Fibroblast of the aortic adventitia (primary cell): ENCODE measurements at places on chromosomes 7 and 10.

DNA sequence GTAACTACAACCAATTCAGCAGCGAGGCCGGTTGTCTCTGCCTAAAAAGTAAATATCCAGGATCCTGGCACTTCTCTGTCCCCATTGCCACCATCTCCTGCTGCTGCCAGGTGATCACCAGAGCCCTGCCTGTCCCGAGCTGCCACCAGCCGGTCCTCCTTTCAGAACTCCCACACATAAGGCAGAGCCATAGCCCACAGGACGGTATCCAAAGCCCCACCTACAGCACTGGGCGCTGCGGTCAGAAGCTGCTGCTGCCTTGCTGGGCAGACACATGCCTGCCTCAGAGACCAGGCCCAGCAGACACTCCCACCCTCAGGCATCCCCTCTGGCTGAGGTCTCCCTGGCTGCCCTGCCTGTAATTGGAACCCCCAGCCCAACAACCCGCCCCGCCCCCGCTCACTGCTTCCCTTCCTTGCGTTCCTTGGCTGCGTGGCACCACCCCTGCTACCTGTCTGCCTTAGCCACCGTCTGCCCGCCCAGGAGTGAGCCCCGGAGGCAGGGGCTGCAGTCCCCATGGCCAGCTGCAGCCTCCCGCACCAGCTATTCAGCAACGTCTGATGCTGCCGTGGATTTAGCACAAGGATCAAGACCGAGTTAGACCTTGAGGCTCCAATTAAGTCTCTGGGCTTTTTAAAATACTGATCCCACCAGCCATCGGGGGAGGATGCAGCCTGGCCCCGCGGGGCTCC lies 100.7 kb downstream of the CYTH3 start:
- DNase-seq: no peak

GRCh38 chr7:54596747-54597146 lies 54.6 kb downstream of the VSTM2A start:
- DNase-seq: no peak

GRCh38 chr10:52883996-52884871 lies 111.7 kb upstream of the MBL2 start:
- peak; percentile 72 for DNase-seq

DNA sequence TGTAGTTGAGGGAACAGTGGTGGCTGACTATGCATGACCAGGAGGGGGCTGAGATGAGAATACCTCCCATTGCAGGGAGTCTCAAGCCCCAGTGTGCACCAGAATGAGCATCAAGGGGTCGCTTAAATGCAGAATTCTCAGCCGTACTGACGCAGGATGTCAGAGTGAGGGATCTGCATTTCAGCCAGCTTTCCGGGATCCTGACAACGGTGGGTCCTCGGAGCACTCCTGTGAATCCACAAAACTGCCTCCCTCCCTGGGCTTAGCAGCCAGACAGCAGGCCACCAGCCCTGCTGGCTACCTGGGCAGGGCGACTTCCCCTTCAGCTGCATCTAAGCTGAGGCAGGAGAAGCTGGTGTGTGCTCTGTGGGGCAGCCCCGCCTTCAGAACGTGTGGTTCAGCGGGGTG lies 21.8 kb upstream of the LOXL4 start:
- no peak for DNase-seq

GRCh38 chr7:40474790-40475680 lies 340.2 kb downstream of the SUGCT start:
- no peak for DNase-seq

- no peak for DNase-seq
Measured at GRCh38 chr10:87079106-87079836, 15.4 kb downstream of the GLUD1 start.

GRCh38 chr7:4822677-4823076 lies 39.2 kb downstream of the PAPOLB start:
- DNase-seq: no peak

DNA sequence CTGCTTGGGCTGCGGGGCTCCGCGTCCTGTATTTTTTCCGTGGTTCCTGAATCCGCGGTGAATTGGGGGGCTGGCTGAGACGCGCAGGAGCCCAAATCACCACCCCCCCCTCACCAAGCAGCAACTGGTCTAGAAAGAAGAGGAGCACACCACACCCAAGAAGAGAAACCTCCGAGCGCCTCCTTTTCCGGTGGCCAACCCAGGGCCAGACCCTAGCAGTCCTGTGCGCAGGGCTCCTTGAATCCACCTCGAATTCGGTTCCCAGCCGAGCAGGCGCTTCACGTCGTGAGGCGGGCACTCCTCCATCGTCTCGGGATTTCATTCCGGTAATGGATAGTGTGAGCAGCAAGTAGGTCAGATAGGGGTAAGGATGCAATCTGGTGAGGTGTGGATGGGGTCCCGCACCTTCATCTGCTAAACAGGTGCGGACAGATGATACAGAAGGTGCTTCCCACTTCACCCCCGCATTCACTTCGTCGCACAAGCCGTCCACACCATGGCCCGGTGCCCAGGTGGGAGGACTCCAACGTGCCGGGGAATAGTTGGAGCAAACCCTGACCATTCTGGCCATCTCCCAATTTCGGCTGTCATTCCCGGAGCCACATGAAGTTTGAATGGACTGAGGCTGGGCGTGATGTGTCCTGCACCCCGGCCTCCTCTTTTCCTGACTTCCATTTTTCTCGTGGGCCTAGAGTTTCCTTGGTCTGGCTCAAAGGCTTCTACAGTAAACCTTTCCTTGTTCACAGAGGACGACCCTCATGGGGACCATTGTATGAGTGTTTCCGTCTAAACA lies 19.8 kb upstream of the ZNF273 start:
- no peak for DNase-seq

DNA sequence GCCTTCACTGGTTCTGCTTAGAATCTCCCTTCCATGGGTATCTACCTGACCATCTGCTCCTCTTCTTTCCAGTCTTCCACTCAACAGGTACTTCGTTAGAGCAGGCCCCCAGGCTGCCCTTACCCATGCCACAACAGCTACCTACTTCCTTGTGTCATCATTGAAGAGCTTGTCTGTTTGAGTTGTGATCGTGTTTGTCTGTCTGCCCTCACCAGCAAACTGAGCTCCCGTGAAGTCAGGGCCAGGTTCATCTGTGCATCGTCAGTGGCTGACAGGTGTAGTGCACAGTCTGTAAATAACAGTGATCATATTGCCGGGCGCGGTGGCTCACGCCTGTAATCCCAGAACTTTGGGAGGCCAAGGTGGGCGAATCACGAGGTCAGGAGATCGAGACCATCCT lies 5.0 kb downstream of the NIPSNAP2 start:
- DNase-seq: no peak

DNA sequence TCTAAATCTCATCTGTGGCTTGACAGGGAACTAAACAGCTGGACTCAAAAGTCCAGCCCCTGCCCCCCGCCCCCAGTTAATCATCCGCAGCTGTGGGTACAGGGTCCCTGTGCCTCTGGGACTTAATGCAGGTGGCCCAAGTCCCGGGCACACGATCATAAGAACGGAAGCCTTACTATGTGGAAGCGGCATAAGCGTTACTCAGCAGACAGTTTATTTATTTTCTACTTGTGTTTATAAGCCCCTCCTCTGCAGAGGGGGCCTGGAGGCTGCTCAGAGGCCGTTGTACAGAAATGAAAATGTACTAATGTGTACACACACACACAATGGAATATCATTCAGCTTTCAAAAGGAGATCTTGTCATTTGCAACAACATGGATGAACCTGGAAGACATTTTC lies 158.0 kb upstream of the TNS3 start:
- no peak for DNase-seq

GRCh38 chr7:97094284-97094930 lies 23.1 kb upstream of the SDHAF3 start:
- DNase-seq: no peak

DNA sequence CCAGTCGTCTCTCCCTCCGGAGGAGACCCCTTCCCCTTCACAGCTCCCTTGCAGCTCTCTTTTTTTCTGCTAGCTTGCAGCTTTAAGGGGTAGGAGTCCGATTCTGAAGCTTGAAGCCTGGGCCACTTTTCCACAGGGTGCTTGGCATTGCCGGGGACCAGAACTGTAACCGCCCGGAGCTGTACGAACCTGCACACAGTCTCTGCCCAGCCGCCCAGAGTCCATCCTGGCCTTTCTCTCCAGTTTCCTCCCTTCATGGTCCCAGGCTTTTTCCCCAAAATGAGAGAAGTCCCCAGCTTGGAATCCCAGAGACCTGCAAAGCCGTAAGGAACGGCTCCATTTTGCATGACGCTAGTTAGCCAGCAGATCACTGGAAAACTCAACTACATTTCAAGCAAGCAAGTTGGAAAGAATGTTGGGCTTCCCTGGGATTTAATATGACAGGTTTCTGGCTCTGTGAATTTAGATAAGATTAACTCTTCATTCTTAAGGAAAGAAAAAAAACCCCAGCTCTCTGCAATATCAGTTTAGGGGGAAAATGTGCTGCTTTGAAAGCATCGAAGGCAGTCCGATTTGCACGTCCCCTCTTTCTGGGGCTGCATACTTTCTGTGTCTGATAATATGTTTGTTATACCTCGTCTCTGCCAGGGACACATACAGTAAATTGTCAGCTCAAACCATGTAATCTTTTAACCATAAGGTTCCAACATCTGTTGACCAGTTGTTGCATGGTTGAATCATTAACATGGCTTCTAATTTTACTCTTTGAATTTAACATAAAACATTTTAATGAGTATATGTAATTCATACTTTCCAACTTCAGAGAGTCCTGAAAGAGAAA lies 190.0 kb upstream of the LYZL2 start:
- DNase-seq: peak; percentile 91

GRCh38 chr10:94878649-94879048 lies 59.8 kb upstream of the CYP2C9 start:
- no peak for DNase-seq

DNA sequence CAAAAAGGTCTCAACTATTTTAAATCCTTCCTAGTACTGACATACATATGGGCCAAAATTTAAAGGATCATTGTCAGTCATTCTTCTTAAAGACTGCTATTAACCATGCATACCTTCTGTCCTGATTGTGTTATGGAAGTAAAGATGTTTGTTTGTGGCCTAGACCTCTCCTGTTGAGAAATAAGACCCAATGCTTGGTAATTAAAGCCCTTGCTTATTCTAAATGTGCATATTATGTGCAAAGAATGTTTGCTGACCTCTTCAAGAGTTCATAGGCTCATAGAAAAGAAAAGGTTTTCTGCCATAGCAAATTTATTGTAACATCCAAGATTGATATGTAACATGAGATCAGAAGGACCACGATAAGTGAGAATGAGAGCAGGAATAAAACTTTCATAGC lies 145.6 kb downstream of the TWIST1 start:
- DNase-seq: no peak

- DNase-seq: no peak
Measured at GRCh38 chr7:1572111-1572822, 2.4 kb upstream of the PSMG3 start.

- DNase-seq: no peak
Measured at GRCh38 chr10:114384181-114384580, 20.1 kb downstream of the AFAP1L2 start.

DNA sequence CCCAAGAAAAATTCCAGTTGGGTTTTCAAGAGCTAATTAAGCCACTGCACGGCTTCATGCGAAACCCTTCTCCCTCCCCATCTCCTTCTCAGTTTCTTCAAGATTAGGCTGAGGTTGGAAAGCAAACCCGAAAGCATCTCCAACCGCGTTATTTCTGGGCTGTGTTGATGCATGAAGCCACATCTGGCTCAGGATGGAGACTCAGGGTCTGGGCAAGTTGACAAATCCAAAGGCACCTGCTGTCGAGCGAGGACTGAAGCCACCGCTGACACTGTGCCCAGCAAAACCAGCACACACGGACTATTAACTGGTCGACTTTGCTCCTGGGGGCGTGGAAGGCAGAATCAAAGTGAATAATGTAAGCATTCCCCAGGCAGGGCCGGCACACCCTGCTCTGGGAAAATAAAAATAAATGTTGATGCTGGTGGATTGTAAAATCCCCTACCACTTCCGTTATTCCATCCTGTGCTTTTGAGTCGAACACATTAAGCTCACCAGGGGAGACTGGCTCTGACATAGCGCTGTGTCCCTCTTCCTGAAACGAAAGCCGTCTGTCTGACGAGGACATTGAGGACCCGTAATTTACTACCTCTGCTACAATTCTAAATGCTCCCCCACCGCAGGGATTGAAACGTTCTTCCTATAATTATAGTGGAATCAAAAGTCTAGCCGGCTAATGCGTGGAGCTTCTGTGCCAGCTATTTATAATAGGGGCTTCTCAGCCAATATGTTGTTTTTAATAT lies 269.8 kb downstream of the ADARB2 start:
- no peak for DNase-seq

DNA sequence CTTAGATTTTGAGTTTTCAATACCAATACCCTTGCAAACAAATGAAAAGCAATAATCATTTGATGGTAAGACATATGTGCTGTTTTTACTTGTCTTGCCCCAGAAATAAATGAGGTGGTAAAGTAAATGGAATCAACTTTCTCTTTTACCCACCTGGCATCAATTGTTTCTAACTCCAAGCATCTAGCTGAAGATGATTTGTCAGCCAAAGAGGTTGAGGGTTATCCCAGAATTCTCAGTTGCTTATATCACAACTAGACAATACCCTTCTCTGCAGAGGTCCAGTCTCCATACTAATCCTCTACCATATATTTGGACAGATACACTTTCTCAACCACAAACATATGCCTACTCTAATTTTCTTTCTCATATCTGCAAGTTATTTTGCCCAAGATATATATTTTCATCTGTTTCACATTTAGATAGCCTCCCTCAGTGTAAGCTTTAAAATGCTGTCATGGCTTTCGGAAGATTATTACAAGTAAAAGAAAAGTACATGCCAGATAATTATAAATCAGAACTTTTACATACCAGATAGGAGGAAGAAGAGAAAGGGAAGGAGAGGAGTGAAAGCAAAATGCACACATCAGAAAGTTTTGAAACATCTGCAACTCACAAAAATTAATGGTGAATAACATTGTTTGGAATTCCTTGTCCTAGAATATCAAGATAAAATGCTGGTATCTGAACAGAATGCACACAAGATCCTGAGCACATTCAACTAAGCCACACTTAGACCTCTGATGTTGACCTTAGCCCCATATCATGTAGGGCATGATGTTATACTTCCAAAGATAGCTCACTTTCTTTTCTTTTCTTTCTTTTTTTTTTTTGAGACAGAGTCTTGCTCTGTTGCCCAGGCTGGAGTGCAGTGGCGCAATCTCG lies 146.6 kb downstream of the REEP3 start:
- DNase-seq: peak; percentile 73
